ENCODE measurements at places on chromosomes 7 and 10.

DNA sequence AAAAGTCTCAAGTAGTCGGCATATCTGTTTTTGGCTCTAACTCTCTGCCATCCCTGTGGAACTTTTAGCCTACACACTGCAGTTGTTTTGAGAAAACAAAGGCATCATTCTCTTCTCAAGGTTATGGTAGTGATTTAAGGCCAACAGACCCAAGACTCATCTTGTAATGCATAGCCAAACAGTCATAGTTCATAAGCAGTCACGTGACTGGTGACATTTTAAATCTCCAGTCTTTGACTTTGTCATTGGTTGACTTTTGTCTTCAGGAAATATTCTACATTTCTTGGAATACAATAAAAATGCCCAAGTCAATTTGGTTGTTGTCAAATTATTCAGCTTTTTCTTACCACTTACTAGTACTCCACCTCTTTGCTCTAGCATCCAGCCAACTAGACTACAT, 114.8 kb downstream of the ANKRD30A start:
- DNase-seq, result no peak

GRCh38 chr7:118109607-118110006, 74.4 kb upstream of the LSM8 start:
- no peak for DNase-seq

- no peak for DNase-seq
Observed at GRCh38 chr7:41567731-41568114, 135.2 kb downstream of the INHBA start.

GRCh38 chr10:43854007-43854406, 205.3 kb upstream of the ZNF32 start:
- no peak for DNase-seq

DNA sequence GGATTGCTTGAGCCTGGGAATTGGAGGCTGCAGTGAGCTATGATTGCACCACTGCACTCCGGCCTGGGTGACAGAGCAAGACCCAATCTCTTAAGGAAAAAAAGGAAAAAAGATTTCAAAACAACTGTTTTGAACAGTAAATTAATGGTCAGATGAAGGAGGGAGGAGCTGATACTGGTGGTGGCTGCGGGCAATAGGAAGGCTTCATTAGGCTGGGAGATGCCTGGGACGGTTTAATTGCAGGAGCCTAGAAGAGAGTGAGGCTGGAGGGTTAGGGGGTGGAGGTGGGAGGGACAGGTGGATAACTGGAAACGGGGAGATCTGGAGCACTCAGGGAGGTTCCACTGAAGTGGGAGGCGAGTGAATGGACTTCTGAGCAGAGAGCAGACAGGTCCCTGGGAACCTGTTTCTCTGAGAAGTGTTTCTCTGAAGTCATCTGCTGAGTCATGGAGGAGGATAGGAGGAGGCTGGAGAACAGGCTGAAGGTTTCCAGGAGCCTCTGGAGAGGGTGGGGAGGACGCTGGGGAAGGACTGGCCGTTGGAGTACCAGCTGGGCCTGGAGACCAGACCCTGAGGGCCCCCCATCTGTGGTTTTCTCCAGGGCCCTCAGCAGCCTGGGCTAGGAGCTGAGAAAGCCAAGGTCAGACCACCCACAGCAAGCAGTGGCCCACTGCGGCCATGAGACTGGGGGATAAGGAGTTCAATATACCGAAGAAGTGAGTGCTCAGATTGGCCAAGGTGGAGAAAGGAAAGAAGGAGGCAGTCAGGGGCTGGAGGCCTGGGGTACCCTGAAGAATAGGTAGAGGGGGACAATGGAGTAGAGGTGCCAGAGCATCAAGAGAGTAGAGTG, 14.4 kb upstream of the YWHAG start:
- no peak for DNase-seq

GRCh38 chr10:18205098-18205834, 65.0 kb downstream of the CACNB2 start:
- DNase-seq, result no peak

- DNase-seq, result no peak
Observed at GRCh38 chr7:139844779-139845442, 15.8 kb downstream of the TBXAS1 start.

DNA sequence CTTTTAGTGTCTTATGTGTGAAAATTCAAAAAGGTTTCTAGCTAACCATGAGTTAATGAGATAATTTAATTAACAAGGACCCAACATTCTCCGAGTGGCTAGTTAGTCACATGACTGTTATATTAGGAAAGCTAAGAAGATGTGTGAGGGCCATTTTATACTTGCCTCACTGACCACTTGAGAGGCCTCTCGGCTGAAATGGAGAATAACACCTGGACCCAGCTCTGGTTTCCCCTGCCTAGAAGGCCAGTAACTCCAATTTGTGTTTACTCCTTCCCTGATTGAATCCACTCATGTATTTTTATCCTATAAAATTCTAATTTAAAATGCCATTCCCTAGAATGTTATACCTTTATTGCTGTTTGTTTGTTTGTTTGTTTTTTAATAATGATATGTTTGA, 1091.2 kb downstream of the KCNMA1 start:
- DNase-seq, result no peak

DNA sequence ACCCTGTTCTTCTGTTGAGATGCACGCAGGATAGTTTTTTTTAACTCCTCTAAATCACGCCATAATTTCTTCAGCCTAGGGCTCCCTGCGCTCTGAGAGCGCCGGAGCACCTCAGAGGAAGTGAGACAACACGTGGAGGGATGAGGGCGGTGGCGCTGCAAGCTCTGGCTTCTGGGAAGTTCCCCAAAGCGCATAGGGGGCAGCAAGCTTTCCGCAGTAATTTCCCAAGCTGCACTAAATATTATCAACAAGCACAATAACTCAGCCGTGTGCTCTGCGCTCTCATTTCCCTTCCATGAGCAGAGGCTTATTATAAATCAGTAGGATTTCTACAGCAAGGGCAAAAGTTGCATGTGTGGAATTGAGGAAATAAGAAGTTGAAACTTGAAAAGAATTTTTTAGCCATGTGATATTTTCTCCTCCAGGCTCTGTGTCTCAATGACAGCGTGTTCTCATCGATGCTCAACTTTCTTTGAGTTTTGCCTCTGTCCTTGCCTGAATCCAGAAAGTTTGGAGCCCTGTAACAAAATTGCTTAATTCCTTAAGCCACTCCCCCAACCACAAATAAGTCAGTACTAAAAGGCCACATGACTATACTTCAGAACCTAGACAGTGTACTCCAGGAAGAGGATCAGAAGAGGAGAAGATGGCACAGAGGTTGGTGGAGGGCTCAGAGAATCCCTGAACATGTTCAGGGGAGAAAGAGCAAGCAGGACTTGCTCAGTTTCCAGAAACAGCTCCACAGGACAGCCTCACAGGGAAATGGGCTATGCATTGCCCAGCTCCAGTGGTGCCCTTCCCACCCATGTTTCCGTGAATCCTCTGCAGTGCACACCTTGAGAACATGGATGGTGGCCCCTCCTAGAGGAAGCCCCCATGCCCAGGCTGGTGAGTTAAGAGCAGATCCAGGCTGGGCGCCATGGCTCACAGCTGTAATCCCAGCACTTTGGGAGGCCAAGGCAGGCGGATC, 221.5 kb upstream of the GHITM start:
- peak; percentile 21 for DNase-seq
